Activated naive CD4-positive, alpha-beta T cell treated with anti-CD3 and anti-CD28 coated beads, Interleukin-2, amount 50 U/mL, for 16 hours (primary cell): ENCODE measurements at places on chromosomes 5 and 9.

GRCh38 chr5:35502206-35502605, 115.5 kb upstream of the SPEF2 start:
- DNase-seq, result no peak

GRCh38 chr5:134000696-134001453, 3.9 kb downstream of the VDAC1 start:
- DNase-seq, result no peak

GRCh38 chr9:116905171-116905588, 218.1 kb downstream of the TRIM32 start:
- DNase-seq, result no peak

- DNase-seq, result no peak
Measured at GRCh38 chr5:112848116-112848811, 12.8 kb upstream of the SRP19 start.

DNA sequence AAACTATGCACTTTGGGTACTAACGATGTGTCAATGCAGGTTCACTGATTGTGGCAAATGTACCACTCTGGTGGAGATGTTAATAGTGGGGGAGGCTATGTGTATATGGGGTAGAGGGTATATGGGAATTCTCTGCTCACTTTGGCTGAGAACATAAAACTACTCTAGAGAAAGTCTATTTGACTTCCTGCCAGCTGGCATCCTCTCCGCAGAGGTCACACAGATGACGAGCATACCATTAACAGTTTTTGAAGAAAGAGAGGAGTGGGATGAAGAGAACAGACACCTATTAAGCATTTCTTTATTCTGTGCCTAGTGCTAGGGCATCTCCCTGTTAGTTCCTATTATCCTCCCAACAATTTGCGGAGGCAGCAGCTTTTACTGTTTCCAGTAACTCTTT, 58.4 kb upstream of the TRIM32 start:
- DNase-seq, result no peak

DNA sequence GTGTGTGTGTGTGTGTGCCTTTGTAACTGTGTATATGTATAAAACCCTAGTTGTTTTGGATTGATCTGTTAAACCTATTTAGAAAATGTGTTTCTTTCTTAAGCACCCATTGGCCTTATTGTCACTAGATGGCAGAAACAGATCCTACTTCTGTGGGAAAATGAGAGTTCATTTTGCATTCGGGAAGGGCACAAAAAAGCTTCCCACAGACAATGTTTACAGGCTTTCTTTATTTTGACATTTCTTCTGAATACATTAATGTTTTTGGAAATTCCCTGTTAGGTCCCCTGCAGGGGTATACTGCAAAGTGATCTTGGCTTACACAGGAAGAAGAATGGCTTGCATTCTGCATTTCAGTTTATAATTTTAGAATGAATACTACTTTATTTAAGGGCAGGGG, 481.8 kb upstream of the ARRDC3 start:
- DNase-seq, result no peak

DNA sequence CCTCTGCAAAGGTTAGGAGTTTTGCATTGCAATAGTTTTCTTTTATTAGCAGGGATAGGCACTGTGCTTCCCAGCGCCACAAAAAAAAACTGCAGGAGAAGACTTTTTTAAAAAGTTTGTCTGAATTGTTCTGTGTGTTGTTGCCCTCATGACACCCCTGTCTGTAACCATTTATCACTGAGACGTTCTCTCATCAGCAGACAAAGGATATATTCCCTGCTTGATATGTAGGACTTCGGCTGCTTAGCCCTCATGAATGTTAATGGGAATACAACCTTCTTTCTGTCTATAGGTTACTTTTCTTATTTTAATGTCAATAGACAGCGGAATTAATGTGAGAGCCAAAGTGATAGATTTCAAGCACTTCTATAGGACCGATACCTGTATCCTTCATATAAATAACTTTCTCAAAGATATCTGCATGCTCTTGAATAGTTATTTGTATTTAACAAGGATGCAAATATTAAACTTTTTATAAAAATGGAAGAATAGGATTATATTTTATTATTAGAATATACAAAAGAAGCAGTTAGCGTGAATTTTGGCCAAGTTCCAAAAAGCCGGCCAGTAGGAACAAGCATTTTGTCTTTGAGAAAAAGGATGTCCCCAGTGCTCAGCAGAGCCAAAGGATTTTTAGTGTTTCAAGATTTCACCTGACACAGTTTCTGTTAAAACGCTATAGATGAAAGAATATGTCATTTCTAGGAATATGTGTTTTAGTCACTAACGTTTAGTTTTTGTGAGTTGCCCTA, 1.5 kb upstream of the LYSMD3 start:
- no peak for DNase-seq

GRCh38 chr9:122287214-122287720, 22.6 kb downstream of the MRRF start:
- no peak for DNase-seq

DNA sequence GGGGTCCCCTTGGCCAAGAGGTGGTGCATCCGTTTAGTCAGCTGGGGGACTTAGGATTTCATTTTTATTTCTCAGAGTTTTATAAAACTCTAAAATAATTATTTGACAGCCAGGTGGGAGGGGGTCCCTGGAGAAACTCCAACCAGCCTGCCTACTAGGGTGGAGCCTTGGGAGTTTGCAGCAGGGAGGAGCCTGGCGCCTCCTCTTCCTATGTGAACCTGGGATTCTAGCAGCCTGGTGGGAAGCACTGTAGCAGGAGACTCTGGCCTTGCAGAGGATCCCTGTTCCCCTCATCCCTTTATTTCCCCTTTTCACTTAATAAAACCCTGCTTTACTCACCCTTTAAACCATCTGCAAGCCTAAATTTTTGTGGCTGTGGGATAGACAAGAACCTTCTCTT, 50.8 kb downstream of the FXN start:
- no peak for DNase-seq

DNA sequence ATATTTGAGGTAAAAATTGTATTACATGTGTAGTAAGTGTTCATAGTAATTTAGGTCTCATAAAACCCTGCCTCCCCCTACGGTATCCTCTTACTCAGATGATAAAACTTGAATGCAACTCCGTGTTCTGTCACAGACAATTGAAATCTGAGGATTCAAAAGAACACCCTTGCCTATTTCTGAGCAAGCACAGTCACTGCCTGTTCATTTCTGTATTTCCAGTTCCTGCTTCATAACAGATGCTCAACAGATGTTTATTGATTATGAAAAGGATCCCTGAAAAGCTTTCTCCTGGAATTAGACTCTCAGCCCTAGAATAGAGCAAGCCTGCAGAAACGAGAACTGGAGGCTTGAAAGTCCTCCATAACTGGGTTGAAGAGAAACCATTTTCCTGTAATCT, 144.1 kb upstream of the SPEF2 start:
- DNase-seq, result no peak

DNA sequence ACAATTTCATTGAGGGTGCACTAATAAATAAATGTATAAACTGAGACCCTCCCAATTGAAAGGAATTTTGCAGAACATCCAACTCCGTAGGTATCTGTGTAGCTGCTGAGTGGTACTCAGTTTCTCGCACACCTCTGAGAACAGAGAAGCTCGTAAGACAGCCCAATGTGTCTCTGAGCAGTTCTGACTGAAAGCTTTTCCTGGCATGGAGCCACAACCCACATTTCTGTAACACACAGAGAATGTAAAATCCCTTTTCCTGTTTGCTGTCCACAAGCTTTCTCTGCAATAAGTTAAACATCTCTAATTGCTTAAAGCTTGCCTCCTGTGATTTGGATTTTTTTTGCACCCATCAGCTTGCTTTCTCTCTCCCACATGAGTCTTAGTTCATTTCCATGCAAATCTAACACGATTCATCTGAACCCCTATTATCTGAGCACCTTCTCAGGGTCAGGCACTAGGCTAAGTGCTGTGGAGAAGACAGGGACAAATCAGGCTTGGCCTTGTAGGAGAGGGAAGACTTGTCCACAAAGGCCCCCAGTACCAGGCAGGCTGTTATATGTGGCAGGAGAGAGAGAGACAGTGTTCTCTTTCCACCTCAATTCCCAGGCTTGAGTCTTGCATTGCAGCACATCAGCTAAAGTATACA, 44.2 kb upstream of the COL15A1 start:
- no peak for DNase-seq
